Ovary (tissue), 10 donors: ENCODE measurements at places on chromosomes 16 and 17. TPM values are rescaled to one million over a fixed set of nuclear protein-coding genes. Genes with fewer than 3 reads are reported as not detected.

MAF gene
- total RNA-seq = 121 TPM

PLD2 gene
- 16.2 TPM for total RNA-seq

CCL5 gene
- total RNA-seq = 2.4 TPM

NHLRC4 gene
- 5.7 TPM for total RNA-seq

- no peaks in the 10 kb centered on the region for H3K4me1 ChIP-seq
- no peaks in the 10 kb centered on the region for H3K36me3 ChIP-seq
- H3K27ac ChIP-seq = no peak overlapping the region
- no peak overlapping the region for H3K4me3 ChIP-seq
- H3K27me3 ChIP-seq = no peaks in the 10 kb centered on the region
These were observed 2.9 kb upstream of the CYBA start for GRCh38 chr16:88653596-88654362.

GRCh38 chr17:66689221-66689620 is 145.7 kb upstream of the CACNG5 start:
- no peak overlapping the region for H3K27ac ChIP-seq
- no peaks in the 10 kb centered on the region for H3K27me3 ChIP-seq
- H3K36me3 ChIP-seq = no peaks in the 10 kb centered on the region
- no peak overlapping the region for H3K4me3 ChIP-seq

DNA sequence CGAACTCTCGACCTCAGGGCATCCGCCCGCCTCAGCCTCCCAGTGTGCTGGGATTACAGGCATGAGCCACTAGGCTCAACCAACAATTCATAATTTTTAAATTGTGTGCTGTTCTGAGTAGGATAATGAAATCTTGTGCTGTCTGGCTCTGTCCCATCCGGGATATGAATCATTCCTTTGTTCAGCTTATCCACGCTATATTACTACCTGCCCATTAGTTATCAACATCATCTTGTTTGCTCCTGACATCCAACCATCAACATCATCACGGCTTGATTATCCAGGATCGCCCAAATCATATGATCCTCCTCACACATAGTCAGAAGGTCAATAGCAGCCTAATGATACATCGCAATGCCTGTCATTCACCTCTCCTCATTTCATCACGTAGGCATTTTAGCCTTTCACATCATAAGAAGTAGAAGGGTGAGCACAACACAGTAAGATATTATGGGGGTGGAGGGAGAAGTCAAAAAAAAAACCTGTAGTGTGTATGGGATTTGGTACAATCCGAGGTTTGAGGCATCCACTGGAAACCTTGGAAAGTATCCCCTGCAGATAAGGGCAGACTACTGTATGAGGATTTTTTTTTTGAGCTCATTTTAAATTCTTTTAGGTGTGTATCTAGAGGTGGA is 77.0 kb upstream of the SIAH1 start:
- DNase-seq = no peak
- no peak overlapping the region for H3K4me3 ChIP-seq
- no peak overlapping the region for H3K27ac ChIP-seq
- no peaks in the 10 kb centered on the region for H3K4me1 ChIP-seq
- no peaks in the 10 kb centered on the region for H3K36me3 ChIP-seq

DNA sequence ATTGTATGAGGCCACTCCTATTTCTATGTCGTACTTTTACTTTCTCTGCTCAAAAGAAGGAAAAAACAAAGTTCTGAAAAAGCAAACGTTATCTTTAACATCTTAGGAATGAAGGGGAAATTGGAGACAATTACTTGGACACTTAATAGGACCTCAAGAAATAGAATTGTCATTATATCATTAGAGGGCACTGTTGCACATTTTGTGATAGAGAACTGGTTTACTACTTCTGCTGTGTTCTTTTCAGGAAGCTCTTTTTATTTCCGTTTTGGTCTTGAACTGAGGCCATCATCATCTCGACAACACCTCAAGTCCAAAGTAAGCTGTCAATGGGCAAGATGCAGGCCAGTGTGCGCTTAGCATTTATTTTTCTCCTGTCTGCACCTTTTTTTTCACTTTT is 14.6 kb downstream of the COG4 start:
- no peak overlapping the region for H3K27ac ChIP-seq
- H3K36me3 ChIP-seq = no peaks in the 10 kb centered on the region
- no peaks in the 10 kb centered on the region for H3K4me1 ChIP-seq
- no peak overlapping the region for H3K4me3 ChIP-seq
- no peak for DNase-seq
